Activated CD8-positive, alpha-beta memory T cell treated with anti-CD3 and anti-CD28 coated beads, Interleukin-2, amount 10 ng/mL, durations not matched to agents 7 days and 5 days (primary cell): ENCODE measurements at places on chromosomes 7 and 10. TPM values are rescaled to one million over a fixed set of nuclear protein-coding genes. Genes with fewer than 3 reads are reported as not detected.

NODAL gene
- not detected for total RNA-seq

ADCY1 gene
- total RNA-seq = 6.7 TPM

DNA sequence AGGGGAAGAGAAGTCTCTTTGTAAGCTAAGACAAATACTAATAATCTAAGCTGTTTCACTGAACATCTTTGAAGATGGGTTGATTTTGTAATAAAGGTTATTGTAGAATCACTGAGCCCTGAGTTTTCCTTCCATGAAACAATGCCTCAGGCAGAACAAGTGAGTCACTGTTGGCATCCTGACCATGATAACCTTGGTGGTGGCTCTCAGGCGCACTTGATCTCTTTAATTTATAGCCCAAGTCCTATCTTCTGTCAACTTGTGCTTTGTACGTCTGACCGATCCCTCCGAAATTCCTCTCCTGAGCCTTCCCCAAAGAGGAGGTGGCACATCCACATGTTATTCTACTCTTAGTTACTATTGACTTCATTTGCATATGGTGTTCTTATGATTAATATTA is 812.9 kb downstream of the REEP3 start:
- H3K4me1 ChIP-seq = no peaks in the 10 kb centered on the region
- H3K4me3 ChIP-seq = no peak overlapping the region
- no peaks in the 10 kb centered on the region for H3K36me3 ChIP-seq
- H3K27me3 ChIP-seq = no peaks in the 10 kb centered on the region

- H3K4me1 ChIP-seq = no peaks in the 10 kb centered on the region
- peak; percentile 36 for DNase-seq
- H3K4me3 ChIP-seq = no peak overlapping the region
Observed at GRCh38 chr10:44393834-44394547, 9.1 kb upstream of the CXCL12 start.

GRCh38 chr7:127718340-127718679 is 66.3 kb downstream of the SND1 start:
- no peak overlapping the region for H3K27ac ChIP-seq
- H3K27me3 ChIP-seq = no peaks in the 10 kb centered on the region
- H3K36me3 ChIP-seq = peaks cover 51% of the 10 kb centered on the region
- no peak for DNase-seq

DNA sequence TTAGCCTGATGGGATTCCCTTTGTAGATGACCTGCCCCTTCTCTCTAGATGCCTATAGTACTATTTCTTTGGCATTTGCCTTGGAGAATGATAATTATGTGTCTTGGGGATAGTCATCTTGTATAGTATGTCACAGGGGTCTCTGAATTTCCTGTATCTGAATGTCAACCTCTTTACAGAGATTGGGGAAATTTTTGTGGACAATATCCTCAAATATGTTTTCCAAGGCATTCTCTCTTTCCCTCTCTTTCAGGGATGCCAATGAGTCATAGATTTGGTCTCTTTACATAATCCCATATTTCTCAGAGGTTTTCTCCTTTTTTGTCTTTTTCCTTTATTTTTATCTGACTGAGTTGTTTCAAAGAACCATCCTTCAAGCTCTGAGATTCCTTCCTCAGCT is 99.4 kb downstream of the CTNNA3 start:
- H3K4me3 ChIP-seq = no peak overlapping the region
- no peak for DNase-seq
- H3K27me3 ChIP-seq = peaks cover 16% of the 10 kb centered on the region
- no peaks in the 10 kb centered on the region for H3K4me1 ChIP-seq

OR13A1 gene
- total RNA-seq = not detected

DNA sequence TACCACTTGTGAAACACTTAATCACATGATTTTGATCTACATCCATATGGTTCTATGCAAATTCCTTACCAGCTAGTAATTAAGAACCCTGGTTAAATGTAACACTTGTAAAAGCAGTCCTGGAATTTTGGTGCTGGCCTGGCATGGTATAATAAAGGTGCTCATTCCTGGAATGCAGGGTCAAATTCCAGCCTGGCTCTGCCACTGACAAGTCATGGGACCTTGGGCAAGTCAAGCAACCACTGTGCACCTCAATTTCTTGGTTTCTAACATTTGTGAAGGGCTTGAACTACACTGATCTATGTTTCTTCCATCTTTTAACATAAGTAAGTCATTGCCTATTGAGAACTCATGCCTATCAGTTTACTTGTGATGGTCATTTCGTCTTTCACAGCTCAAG is 91.9 kb upstream of the PIK3CG start:
- H3K4me1 ChIP-seq = peaks cover 20% of the 10 kb centered on the region
- no peak overlapping the region for H3K27ac ChIP-seq
- no peak overlapping the region for H3K4me3 ChIP-seq

DNA sequence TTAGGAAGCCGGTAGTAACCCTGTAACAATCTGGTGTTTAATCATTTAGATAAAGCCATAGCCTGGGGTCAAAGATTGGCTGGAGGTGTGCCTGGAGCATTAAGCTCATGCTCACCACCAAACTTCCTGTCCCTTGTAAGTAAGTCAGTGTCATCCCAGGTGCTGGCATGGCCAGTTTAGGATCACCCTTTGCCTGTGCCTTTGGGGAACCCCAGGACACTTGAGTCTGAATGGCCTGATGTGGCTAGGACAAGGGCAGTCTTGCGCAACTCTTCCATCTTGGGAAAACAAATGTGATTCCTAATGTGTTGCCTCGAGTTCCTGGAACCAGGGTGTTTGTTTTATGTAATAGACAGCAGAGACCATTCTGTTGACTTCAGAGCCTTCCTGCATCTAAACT is 154.8 kb downstream of the GRK5 start:
- H3K27me3 ChIP-seq = no peaks in the 10 kb centered on the region
- H3K4me1 ChIP-seq = peaks cover 11% of the 10 kb centered on the region
- no peak overlapping the region for H3K4me3 ChIP-seq
- peaks cover 13% of the 10 kb centered on the region for H3K36me3 ChIP-seq

GRCh38 chr10:48282829-48283228 is 8.3 kb upstream of the FRMPD2 start:
- H3K4me3 ChIP-seq = no peak overlapping the region
- H3K27me3 ChIP-seq = peaks cover 26% of the 10 kb centered on the region
- no peak for DNase-seq
- H3K4me1 ChIP-seq = peaks cover 14% of the 10 kb centered on the region
- peaks cover 6% of the 10 kb centered on the region for H3K36me3 ChIP-seq

DRGX gene
- total RNA-seq = not detected

TAS2R41 gene
- total RNA-seq = not detected

ABLIM1 gene
- 14.8 TPM for total RNA-seq

- no peak overlapping the region for H3K27ac ChIP-seq
- H3K36me3 ChIP-seq = no peaks in the 10 kb centered on the region
- H3K4me1 ChIP-seq = no peaks in the 10 kb centered on the region
Observed at GRCh38 chr7:91465595-91466061, 201.4 kb downstream of the FZD1 start.

DNA sequence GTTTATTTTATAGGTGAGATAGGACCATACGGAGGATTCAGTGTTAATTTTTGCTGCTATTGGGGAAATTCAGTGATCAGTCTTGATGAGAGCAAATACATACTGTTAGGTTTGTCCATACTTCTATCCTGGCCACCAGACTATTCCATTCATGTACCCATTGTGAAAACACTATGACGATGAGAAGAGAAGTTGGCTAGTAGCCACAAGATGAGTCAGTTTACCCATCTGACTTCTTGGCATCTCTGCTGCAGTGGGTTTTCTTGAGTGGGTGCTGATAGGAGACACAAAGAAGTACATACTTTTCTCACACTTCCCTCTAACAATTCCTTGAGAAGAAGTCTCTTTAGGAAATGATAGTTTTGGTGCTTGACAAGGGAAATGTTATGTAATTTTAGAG is 133.1 kb downstream of the TFPI2 start:
- H3K4me3 ChIP-seq = no peak overlapping the region
- H3K36me3 ChIP-seq = no peaks in the 10 kb centered on the region
- no peaks in the 10 kb centered on the region for H3K27me3 ChIP-seq
- DNase-seq = no peak
- no peaks in the 10 kb centered on the region for H3K4me1 ChIP-seq

GRCh38 chr10:15719899-15720634 is at the start of gene ITGA8:
TSS of gene ITGA8 (minus strand) at chr10:15719922. CDS start at chr10:15719771, 151 bp downstream.
- H3K4me3 ChIP-seq = no peak within 1 kb of the TSS
- no peak for DNase-seq
- H3K27me3 ChIP-seq = peaks cover 53% of the 10 kb centered on the region
- H3K27ac ChIP-seq = no peak within 1 kb of the TSS
- no peaks in the 10 kb centered on the region for H3K36me3 ChIP-seq

- no peak overlapping the region for H3K27ac ChIP-seq
- H3K4me3 ChIP-seq = no peak overlapping the region
- H3K36me3 ChIP-seq = no peaks in the 10 kb centered on the region
- no peaks in the 10 kb centered on the region for H3K27me3 ChIP-seq
- H3K4me1 ChIP-seq = no peaks in the 10 kb centered on the region
Observed at GRCh38 chr10:12476656-12477055, 127.3 kb downstream of the CAMK1D start.

- peaks cover 4% of the 10 kb centered on the region for H3K27me3 ChIP-seq
- no peak overlapping the region for H3K4me3 ChIP-seq
- H3K36me3 ChIP-seq = no peaks in the 10 kb centered on the region
- DNase-seq = no peak
Observed at GRCh38 chr10:120132811-120133210, 240.3 kb downstream of the SEC23IP start.

DNA sequence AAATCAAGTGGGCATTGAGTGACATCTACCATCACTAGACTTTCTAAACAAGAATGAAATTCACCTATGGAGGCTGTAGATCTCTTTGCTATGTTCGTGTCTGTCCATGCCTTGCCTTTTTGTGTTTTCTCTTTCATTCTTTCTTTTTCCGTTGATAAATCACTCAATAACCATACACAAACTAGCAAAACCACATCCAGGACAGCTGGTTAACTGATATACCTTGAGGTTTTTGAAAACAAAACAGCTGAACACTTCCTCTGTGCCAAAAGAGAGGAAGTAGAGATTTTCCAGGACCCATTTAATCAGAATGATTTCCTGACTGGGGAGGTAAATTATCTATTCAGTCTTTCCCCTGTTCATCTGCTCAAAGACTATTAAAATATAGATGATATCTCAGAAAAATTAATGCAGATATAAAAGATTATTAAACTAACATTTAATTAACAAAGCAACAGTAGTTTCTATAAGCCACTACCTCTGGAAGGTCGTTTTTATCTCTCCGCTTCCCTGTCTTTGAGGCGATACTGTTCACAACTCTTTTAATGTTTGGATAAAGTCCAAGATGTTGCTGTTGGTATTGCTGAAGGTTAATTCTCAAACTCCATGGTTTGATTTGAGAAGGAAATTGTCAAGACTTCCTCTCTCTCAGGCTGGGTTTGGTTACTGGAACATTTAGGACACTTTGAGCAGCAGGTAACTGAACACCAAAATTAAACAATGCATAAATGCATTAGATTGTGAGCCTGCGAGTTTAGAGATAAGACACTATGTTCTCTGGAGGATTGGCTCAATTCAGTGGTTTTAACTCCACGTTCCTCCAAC is 24.4 kb upstream of the C10orf67 start:
- H3K27ac ChIP-seq = peak overlapping the region; percentile 81
- DNase-seq = peak; percentile 44
- H3K4me1 ChIP-seq = peaks cover 60% of the 10 kb centered on the region
- H3K36me3 ChIP-seq = peaks cover 14% of the 10 kb centered on the region
- peak overlapping the region; percentile 44 for H3K4me3 ChIP-seq
- H3K27me3 ChIP-seq = no peaks in the 10 kb centered on the region

GRCh38 chr7:49294611-49295010 is 370.3 kb downstream of the CDC14C start:
- no peak overlapping the region for H3K27ac ChIP-seq
- H3K4me3 ChIP-seq = no peak overlapping the region
- DNase-seq = no peak
- H3K27me3 ChIP-seq = no peaks in the 10 kb centered on the region

GRCh38 chr7:91416155-91416865 is 152.1 kb downstream of the FZD1 start:
- DNase-seq = no peak
- H3K27me3 ChIP-seq = no peaks in the 10 kb centered on the region
- H3K4me1 ChIP-seq = no peaks in the 10 kb centered on the region
- H3K4me3 ChIP-seq = no peak overlapping the region
- no peak overlapping the region for H3K27ac ChIP-seq
- no peaks in the 10 kb centered on the region for H3K36me3 ChIP-seq

DNA sequence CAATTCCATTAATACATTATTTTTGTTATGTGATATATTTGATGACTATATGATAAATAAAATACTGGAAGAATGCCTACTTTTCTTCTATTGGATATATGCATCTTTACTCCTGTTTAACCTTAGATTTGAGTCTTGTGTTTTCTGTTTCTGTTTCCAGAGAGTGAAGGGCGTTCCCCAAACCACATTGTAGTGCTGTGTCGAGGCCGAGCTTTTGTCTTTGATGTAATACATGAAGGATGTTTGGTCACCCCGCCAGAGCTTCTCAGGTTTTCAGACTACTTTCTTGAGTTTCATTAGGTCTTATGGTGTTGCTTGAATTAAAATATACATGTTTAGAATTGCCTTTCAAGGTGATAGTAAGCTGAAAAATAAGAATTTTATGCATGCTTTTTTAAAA is 23.8 kb downstream of the CROT start:
- H3K27me3 ChIP-seq = no peaks in the 10 kb centered on the region
- peaks cover 17% of the 10 kb centered on the region for H3K36me3 ChIP-seq
- peak overlapping the region; percentile 60 for H3K27ac ChIP-seq

GRCh38 chr10:78109210-78109609 is 75.5 kb downstream of the RPS24 start:
- H3K4me1 ChIP-seq = no peaks in the 10 kb centered on the region
- peaks cover 9% of the 10 kb centered on the region for H3K27me3 ChIP-seq
- no peak overlapping the region for H3K27ac ChIP-seq
- H3K4me3 ChIP-seq = no peak overlapping the region

GRCh38 chr7:23618241-23618640 is 21.1 kb downstream of the CCDC126 start:
- H3K36me3 ChIP-seq = peaks cover 45% of the 10 kb centered on the region
- no peak overlapping the region for H3K27ac ChIP-seq
- no peaks in the 10 kb centered on the region for H3K27me3 ChIP-seq
- DNase-seq = no peak
- H3K4me3 ChIP-seq = no peak overlapping the region
- no peaks in the 10 kb centered on the region for H3K4me1 ChIP-seq

DNA sequence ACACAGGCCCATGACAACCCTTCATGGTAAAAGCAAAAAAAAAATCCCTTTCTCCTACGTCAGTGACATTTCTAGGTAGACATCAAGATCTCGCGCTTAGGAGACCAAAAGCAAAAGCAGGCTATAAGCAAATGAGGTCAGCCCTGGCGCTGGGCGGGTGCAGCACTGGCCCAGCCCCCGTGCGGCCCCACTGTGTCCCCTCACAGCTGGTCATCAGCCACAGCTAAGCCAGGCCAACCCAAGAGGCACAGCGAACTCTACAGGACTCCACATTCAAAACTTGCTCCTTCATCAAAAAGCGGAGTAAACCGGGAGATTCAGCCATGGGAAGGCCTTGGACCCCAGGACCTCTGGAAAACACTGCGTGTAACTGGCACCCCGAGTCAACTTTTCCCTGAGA is 113.7 kb downstream of the PTPRN2 start:
- DNase-seq = no peak
- H3K4me1 ChIP-seq = no peaks in the 10 kb centered on the region
- H3K36me3 ChIP-seq = no peaks in the 10 kb centered on the region
- H3K27me3 ChIP-seq = peaks cover under 1% of the 10 kb centered on the region
